ENCODE measurements at places on chromosomes 3 and 15.

DNA sequence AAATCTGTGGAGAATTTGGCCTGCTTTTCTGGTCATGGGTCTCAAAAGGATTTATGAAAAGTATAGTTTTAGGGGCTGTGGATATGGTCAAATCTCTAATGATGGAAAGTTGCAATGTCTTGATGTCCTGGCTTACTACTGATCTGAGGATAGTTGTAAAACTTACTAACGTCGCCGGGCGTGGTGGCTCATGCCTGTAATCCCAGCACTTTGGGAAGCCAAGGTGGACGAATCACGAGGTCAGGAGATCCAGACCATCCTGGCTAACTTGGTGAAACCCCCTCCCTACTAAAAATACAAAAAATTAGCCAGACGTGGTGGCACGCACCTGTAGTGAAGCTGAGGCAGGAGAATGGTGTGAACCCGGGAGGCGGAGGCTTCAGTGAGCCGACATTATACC lies 19.6 kb downstream of the TRIM71 start:
- DNase-seq = no peak

DNA sequence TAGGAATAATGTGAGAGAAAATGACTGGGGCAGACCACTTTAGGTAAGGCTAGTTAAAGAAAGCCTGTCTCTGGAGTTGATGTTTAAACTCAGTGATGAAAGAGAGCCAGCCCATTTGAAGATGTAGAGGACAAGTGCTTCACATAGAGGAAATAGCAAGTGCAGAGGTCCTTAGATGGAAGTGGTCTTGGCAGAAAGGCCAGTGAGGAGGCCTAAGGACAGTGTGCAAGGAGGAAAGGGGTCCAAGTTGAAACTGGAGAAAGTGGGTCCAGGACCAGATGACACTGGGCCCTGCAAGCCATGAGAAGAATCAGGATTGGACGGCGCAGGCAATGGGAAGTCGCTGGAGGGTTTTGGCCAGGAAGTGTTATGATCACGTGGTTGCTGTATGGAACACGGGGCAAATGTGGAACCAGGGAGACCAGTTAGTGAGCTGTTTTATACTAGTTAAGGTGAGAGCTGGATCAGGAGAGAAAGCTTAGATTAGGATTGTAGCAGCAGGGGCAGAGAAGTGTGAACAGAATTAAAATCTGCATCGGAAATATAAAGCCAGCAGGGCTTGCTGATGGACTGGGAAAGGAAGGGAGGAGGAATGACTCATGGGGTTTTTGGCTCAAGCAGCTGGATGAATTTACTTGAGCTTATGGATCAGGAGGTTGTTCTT lies 48.0 kb upstream of the SCAANT1 start:
- DNase-seq = no peak

GRCh38 chr3:9955067-9955502 lies 2.9 kb upstream of the PRRT3 start:
- no peak for DNase-seq

- DNase-seq = no peak
Observed at GRCh38 chr15:96320107-96320506, 10.4 kb upstream of the NR2F2 start.

DNA sequence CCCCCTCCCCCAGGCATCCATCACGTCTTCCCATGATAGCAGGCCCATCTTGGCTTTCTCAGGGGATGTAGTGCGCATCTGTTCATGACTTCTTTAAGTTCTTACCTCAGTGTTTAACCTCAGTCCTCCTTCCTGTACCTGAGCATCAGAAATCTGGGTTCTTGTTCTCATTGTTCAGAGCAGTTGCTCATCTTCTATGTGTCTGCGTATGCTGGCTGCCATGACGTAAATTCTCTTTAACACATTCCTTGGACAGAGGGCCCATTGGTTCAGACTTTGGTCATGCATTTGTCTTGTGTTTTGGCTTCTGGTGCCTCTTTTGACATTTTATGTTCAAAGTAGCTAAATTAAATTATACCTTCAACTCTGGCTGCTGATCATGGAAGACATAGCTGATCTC lies 227.3 kb downstream of the CACNA2D3 start:
- DNase-seq = no peak

DNA sequence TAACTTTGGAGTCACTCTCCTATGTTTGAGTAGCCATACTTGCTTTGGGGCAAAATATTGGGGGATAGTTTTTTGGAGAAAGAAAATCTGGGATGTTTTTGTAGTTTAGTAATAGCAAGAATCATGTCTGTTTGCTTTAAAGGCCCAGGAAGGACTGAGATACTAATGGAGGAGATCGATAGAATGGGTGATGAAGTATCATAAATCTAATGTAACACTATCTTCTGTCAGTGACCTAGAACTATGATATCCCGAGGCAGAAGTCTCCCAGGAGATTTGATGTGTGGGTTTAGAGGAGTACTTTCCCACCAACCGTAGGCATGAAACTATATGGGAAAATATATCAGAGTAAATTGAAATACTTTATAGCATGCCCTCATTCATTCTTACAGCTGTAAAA lies 21.0 kb upstream of the NFKBIZ start:
- DNase-seq = no peak

GRCh38 chr15:68413363-68414205 lies 18.4 kb downstream of the ITGA11 start:
- no peak for DNase-seq

DNA sequence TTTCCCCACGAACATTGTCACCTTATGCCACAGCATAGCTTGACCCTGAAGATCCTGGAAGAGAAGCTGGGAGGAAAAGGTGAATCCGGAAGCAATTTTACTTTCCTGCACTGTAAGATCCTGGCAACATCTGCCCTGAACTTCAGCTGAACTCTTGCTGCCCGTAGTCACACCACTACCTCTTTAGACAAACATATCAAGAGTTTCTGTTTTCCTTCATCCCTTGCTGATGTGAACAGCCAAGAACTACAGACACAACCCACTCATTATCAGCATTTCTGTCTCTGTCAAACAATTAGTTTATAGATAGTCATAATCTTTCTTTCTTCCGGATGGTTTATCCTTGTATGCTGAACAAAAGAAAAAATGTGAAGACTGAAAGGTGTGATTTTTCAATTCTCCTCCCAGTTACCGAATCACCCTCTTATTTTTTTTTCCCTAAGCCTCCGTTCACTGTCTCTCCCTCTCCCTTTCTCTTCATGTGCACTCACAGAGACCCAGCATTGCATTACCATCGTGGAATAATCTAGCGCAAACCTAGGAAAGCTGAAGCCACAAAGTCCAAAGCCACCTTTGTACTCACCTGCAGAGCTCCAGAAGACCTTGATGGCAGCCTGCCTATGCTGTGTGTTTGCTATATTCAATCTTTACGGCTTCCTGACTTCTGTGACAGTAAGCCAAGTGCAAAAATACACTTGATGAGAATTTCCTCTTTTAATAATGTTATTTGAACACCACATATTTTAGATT lies 229.2 kb downstream of the CDIN1 start:
- DNase-seq = no peak
